ENCODE measurements at places on chromosomes 11 and 22.

- DNase-seq, result no peak
Measured at GRCh38 chr11:21475276-21475675, 717.6 kb upstream of the ANO5 start.

DNA sequence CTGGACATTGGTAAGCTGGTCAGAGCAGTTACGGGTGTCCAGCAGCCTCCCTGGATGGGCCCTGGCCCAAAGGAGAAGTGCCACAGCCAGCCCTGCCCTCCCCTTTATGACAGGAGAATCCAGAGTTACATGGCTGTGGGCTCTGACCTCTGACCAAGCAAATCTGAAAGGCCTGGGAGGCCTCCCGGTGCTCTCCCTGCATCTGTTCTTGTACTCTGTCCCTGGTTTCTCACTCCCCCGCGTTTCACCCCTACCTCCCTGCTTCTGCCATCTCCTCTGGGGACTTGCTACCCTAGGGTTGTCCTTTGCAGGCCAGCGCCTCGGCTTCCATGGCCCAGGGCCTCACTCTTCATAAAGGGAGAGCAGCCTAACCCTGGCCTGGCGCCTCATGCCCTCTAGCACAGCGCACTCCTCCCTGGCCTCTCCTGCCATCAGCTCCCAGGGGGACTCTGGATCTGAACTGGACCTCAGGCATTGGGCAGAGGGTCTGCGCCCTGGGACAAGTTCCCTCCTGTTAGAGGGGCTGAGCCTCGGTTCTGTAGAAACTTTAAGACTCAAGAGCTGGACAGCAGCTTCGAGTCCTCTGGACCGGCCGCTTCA lies 10.7 kb downstream of the PICK1 start:
- DNase-seq, result no peak

- no peak for DNase-seq
Measured at GRCh38 chr11:47241841-47242301, 6.7 kb downstream of the ACP2 start.

DNA sequence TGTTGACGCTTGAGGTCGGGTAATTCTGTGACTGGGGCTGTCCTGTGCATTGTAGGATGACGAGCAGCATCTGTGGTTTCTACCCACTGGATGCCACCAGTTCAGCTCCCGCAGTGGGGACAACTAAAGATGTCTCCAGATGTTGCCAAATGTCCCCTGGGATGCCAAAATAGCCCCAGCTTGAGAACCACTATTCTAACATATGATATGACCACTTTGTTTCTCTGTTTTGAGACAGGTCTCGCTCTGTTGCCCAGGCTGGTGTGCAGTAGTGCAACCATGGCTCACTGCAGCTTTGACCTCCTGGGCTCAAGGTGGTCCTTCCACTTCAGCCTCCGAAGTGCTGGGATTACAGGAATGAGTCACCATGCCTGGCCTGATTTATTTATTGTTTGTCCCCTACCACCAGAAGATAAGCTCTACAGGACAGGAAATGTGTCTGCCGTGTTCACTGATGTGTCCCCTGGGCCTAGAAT lies 4.4 kb upstream of the MEN1 start:
- no peak for DNase-seq

DNA sequence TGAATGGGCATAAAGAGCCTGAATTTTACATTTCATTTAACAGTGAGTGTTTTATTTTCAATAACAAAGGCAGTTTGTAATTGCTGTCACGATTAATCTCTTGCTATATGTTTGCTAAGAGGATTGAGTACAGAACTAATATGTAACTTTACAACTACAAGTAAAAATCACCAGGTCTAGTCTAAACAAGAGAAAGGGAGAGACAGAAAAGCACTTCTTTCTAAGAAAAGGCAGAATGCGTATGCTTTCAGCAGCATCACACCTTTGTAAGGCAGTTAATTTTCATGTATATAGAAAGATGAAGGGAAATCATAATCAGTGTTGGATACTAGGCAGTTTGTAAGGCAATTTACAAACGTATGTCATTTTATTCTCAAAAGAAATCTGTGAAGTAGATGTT lies 169.8 kb downstream of the NELL1 start:
- DNase-seq, result no peak

GRCh38 chr22:48091656-48092223 lies 1329.3 kb downstream of the TBC1D22A start:
- no peak for DNase-seq

DNA sequence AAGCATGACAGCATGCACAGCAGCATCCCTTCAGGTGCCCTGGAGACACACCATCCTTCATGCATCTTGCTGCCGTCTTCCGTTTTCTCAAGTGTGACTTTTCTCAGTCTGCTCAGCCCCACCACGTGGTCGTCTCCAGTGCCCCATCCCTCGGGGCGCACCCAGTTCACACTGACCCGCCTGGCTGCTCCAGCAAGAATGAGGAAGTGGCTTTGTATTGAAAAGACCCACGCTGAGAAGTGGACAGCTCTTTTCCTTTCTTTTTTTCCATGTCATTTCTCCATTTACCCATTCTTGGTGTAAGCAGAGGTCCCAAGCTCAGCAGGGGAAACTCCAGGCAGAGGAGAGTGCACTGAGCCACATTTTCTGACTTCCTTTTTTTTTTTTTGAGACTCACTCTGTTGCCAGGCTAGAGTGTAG lies 14.5 kb downstream of the SERPINH1 start:
- no peak for DNase-seq

DNA sequence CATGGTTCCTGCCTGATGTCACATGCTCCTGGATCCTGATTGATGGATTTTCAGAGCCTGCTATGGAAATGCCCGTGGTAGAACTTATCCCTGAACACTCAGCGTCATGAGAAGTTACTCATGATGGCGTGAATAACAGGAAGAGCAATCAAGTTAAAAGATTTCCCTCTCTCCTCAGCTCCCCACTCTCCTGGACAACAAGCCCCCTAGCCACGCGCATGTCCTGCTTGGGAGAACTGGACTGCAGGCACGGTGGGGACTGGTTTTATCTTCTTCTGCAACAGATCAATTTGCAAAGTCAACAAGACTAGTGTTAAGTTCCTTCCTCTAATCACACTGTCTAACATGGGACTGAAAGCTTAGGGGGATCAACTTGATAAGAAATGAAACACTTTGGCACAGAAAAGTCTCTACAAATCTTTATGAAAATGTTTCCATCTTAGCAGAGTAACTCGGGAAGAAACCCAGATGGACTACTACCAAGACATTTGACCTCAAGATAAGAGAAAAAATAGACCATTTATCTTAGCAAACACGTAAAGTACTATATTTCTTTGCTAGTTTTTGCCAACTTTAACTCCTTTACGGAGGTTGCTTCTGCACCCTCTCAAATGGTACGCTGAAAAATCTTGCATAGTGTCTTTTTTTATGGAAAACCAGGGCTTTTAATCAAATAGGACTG lies 27.6 kb downstream of the POU2AF1 start:
- DNase-seq, result no peak

- peak; percentile 97 for DNase-seq
Measured at GRCh38 chr11:62786318-62787004, 741 bp upstream of the TMEM179B start.

GRCh38 chr11:114265122-114265878 lies 30.9 kb upstream of the NNMT start:
- no peak for DNase-seq

GRCh38 chr11:115930886-115931547 lies 426.8 kb upstream of the CADM1 start:
- no peak for DNase-seq

- DNase-seq, result peak; percentile 60
Measured at GRCh38 chr11:65932558-65932919, 12.7 kb upstream of the TSGA10IP start.

- DNase-seq, result no peak
Measured at GRCh38 chr11:119802670-119803069, 73.7 kb upstream of the NECTIN1 start.

Data from H1 (cell line).